Mammary epithelial cell (primary cell): ENCODE measurements at places on chromosomes 11 and 22. TPM values are rescaled to one million over a fixed set of nuclear protein-coding genes. Genes with fewer than 3 reads are reported as not detected.

Gene FAM227A
- 5.7 TPM for total RNA-seq

GRCh38 chr11:96024666-96025065 is 100.8 kb upstream of the MTMR2 start:
- DNase-seq = no peak

Gene RIMBP3C
- total RNA-seq = not detected in 2 replicates

Gene ART1
- not detected in 2 replicates for total RNA-seq

GRCh38 chr11:16958833-16959232 is 55.4 kb downstream of the PLEKHA7 start:
- no peak for DNase-seq

GRCh38 chr11:114395736-114396135 is 4.6 kb downstream of the C11orf71 start:
- DNase-seq = peak; percentile 25

DNA sequence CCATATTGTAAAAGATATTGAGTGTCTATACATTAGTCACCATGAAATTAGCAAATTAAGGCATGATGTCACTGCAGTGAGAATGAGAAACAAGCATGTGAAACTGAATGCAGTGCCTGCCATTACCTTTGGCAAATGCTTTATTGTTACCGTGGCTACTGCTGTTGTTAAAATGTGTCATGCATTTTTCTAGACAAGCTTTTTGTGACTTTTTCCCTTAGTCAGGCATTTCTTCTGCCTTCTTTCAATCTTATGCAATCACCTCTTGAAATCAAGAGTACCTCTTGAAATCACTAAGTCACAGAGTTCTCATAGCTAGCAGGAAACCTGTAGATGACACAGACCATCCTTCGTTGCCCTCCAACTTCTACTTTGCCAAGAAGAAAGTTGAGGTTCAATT is 461.7 kb upstream of the TENM4 start:
- peak; percentile 51 for DNase-seq

Gene ANO5
- under 0.01 TPM for total RNA-seq

Gene SELENOH
- total RNA-seq = 63.5 TPM

GRCh38 chr22:48218889-48219420 is 1456.5 kb downstream of the TBC1D22A start:
- DNase-seq = no peak

Gene C11orf16
- total RNA-seq = not detected in 2 replicates

- DNase-seq = no peak
Observed at GRCh38 chr11:57458060-57458409, 2.3 kb upstream of the RTN4RL2 start.

- no peak for DNase-seq
Observed at GRCh38 chr11:126878913-126879482, 121.6 kb downstream of the KIRREL3 start.

GRCh38 chr11:64369440-64370421 is 10.8 kb downstream of the RPS6KA4 start:
- no peak for DNase-seq

Gene ABCC8
- not detected in 2 replicates for total RNA-seq

DNA sequence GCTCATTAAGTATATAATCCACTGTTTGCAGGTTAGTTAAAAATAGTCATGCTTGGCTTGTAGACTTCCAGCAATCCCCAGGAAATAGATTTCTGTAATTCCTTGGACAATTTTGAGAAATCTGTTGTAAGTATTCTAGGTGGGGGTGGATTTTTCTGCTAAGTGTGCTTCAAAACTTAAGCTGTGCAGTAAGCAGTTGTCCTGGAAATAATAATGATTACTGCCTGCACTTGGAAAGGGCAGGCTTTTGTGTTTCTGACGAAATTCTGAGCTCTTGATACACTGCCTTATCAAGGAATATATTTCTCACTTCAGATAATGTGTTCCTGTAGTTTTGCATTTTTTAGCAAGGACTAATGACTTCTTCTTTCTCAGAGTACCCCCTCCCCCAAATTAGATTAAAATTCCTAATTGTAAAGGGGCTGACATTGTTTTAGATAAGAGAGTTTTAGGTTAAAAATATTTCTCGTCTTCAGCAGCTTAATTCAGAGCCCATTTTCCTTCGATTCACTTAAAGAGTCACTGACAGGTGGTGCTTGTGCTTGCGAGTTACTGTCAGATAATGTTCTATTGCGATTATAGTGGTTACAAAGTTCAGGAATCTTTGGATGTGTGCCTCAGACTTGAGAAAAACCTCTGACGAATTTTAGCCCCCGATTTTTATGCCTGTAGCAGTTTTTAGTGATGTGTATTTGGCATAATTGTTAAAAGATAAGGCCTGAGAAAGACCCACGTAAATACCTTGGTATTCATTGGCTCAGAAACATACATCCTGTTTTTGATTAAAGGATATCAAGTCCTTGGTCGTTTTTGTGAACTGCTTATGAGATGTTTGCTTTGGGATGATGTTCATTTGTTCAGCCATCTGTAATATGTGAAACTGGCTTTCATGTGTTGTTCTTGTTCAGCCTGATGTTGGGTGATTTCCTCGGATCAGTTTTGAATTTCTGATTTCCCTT is 120.5 kb downstream of the HIPK3 start:
- no peak for DNase-seq

Gene SAA1
- total RNA-seq = 18.2 TPM

DNA sequence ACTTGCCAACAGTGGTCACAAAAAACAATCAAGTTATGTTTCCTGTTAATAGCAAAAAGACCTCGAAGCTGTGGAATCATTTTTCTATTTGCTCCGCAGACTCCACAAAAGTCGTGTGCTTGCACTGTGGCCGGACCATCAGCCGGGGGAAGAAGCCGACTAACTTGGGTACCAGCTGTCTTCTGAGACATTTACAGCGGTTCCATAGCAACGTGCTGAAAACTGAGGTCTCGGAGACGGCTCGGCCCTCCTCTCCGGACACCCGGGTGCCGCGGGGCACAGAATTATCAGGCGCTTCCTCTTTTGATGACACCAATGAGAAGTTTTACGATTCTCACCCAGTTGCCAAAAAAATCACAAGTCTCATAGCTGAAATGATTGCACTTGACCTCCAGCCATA is 31.6 kb downstream of the ZBED4 start:
- no peak for DNase-seq

DNA sequence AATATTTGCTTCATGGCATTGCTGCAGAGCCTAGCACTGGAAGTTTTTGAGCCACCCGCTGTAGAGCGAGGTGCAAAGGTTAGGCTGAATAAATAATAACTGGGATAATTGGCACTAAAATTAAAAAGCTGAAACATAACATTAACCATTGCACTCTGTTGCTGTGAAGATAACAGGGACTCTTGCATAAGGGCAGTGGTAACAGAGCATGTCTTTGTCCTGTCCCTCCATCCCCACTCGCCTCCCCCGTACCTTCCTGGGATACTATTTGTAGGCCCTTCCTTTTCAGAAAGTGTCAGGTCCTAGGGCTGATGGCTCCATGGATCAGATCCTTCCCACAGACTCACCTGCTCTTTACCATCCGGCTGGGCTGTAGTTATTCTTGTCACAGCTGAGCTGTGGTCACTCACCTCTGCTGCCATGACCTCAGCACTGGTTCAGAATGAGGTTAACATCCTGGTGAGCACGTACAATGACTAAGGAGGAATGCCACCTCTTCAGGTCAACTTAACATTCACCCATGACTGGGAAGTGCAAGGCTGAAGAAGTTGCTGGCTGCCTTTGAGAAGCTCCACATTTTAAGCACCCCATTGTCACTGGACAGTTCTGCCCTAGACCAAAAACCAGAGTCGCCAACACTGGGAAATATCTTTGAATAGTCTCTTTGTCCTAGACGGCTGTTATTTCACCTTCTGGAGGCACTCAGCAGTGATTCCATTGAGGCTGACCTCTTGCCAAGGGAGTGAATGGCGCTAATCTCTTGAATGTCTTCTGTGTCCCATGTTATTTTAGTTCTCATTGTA is 103.2 kb upstream of the KIRREL3 start:
- no peak for DNase-seq

GRCh38 chr22:33327348-33327860 is 269.2 kb upstream of the SYN3 start:
- no peak for DNase-seq

Gene OR5P2
- total RNA-seq = 11.3 TPM

- no peak for DNase-seq
Observed at GRCh38 chr11:86901599-86901998, 53.6 kb downstream of the FZD4 start.

Gene HBG1
- not detected for total RNA-seq

- DNase-seq = no peak
Observed at GRCh38 chr22:44438481-44439131, 59.4 kb downstream of the RTL6 start.
